ENCODE measurements at places on chromosomes 7 and 10.
A peak's percentile ranks its signal among the peaks of the same experiment; 100 is the strongest.

DNA sequence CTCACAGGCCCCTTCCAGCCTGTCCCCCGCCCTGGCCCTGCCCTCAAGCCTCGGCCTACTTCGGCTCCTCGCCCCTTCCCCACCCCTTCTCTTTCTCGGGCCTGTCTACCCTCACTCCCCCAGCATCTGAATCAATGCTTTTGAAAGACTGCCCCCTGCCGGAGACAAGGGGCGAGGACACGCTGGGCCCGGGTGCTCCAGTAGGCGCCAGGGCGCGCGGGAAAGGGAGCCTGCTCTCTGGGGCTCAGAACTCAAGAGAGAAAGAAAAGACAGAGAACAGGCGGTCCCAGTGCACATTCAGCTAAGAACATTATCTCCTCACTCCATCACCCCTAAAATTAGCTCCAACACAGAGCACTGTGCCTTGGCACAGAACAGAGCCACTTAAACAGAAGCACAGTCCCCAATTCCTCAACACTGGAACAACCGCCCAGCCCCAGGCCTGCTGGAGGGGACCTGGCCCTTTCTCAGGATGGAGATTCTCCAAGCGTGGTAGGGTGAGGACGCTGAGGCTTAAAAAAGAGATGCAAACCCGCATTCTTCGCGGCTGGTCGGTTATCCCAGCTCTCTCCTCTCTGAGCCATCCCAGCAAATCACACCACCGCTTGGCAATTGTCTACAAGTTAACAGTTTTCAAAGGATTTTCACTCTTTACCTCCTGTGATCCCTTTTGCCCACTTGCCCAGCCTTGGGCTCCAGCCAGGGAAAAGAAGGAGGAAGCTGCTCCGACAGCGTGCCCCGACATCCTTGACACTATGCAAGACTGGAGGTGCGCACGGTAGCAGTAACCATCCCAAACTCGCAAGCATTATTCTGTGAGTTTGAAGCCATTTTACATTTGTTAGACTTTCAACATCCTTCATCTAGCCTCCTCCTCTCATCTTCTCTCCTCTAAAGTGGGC is 2.1 kb downstream of the GIGYF1 start:
- DNase-seq: peak; percentile 61

- no peak for DNase-seq
These were observed 546.8 kb upstream of the FOXK1 start for GRCh38 chr7:4135301-4135700.

DNA sequence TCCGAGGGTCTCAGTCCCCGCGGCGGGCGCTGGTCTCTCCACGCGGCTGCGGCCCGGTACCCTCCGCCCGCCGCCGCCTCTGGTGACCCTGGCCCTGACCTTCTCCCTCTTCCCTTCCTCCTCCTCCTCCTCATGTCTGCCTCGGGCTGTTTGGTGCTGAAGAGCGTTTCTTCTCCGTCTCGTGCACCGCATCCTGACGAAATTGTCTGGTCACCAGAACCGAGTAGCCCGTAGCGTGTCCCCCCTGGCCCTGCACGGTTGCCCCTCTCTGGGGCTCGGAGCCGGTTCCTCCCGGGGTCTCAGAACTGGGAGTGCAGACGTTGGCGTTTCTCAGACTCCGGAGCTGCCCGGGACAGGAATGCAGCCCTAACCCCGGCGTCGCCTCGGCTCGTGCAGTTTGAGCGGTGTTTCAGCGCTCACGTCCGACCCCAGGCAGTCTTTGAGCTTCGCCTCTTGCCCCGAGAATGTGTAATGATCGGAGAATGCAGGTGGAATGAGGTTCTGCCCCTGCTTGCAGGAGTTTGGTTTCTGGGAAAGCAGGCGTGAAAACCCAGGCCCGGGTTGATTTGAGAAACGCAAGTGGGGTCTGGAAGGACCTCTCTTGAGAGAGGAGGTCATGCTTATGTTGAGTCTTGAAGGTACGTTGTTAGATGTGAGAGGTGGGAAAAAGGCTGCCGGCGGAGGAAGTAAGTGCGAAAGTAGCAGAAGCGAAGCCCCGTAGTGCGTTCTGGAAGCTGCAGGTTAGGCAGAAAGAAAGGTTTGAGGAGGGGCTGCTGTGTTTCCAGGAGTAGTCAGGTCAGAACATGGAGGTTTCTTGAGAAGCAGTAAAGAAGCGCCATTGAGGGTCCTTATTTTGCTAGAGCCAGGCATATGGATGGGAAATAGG is 743 bp downstream of the RBM17 start:
- no peak for DNase-seq

- DNase-seq: no peak
These were observed 50.6 kb downstream of the MGMT start for GRCh38 chr10:129517680-129518057.

- DNase-seq: no peak
These were observed 105.5 kb downstream of the NEUROD6 start for GRCh38 chr7:31234836-31235605.

DNA sequence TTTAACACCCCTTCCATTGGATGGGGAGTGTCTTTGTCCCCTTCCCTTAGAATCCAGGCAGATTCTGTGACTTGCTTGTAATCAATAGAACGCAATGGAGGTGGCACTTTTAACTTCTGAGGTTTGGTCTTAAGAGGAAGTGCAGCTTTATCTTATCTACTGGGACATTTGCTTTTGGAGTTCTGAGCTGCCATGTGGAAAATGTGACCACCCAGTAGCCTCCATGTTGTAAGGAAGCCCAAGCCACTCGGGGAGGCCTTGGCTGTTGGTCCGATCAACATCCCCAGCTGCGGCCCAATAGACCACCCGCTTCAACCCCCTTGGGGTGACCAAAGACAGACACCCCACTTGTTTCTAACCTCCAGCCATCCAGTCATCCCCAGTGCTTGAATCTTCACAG is 86.3 kb upstream of the FAM171A1 start:
- no peak for DNase-seq

DNA sequence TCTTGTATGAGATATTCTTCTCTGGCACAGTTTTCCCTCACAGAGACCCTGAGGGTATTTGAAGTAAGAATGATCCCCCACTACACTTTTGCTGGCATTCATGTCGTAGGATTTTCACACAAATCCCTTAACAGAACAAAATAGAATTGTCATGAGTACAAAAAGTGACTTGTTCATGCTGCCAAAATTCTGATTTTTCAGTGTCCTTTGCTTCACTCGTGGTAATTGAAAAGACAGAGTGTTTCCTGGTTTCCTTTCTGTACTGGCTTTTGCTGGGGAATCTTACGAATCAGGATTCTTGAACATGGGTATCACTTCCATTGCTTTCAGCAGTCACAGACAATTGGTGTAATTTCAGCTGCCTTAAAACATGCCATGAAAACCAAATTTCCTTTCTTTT is 756.3 kb downstream of the REEP3 start:
- DNase-seq: no peak

- DNase-seq: no peak
These were observed 87.0 kb downstream of the SGMS1 start for GRCh38 chr10:50536617-50537240.

DNA sequence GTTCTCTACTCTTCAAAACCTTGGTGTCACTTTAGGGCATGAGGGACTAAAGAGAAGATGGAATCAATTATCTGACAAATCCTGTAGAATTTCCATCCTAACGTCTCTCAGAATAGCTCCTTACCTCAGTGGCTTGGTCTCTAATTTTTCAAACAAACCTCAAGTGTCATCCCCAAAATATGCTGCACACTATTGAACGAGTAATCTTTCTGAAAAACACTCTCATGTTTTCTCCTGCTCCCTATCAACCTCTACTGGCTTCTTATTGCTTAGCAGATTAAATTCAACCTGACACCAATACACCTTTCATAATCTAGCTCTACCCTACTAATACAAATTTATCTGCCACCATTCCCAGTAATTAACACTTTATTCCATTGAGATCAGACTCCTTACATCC is 8.5 kb downstream of the CNOT4 start:
- no peak for DNase-seq

DNA sequence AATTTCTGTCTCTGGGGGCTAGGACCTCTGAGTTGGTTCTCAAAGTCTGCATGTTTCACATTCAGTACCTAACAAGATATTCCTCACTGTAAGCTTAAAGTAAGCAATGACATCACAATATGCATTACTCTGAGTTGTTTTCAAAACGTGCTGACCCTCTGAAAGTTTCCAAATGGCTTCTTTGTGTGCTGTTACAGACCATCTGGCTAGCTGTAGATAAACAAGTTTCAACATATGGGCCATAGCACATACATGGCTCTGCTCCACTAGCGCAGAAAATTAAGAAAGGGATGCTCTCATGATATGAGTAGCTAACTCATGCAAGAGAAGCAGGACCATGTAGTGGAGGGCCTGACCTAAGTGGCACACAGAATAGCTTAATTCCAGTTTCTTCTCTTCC is 119.0 kb downstream of the HTR7 start:
- peak; percentile 48 for DNase-seq

DNA sequence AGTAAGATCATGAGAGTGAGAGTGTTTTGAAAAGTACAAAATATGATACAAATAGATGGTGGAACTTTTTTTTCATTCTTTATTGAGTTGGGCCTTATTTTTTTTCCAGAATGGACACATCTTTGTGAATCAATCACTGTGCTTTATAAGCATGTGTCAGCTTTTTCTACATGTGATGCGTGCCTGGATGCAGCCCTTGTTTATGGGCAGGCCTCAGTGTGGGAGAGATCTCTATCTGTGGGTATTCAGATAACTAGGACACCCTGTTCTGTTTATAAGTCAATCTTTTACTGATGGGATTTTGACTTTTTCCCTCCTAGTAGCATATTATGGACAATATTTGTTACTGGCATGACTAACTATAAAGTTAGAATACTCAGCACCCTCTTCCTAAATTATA is 42.9 kb upstream of the IKZF1 start:
- DNase-seq: no peak

DNA sequence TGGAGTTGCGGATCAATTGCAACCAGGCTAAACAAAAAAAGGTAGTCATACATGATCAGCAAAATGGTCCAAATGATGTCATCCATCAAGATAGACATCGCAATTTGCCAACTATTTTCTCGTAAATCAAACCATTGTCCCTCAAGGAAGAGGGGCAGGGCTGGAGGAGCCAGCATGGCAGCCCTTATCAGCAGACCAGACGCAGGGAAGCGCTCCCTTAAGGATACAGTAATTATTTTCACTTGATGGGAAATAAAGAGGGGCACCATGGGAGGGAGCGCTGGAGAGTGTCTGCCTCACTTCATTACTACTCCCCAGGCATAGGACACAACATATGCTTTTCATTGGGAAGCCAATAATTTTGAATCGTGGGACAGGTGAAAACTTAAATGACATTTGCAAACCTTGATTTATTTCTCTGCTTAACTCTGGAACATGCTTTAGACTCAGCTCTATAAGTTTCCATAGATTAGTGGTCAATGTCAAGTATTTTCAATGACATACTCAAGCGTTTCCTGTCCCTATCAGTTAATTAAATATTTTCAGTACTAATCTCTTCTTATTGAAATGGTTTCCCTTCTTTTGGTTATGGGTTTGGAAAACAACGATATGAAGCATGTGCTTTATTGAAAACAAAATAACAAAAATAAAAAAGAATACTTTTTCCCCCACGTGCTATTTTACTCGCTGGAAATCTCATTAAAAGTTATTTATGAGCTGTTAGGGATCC is 202.4 kb upstream of the HABP2 start:
- no peak for DNase-seq

- DNase-seq: no peak
These were observed 18.3 kb downstream of the STEAP1B start for GRCh38 chr7:22481726-22482125.

DNA sequence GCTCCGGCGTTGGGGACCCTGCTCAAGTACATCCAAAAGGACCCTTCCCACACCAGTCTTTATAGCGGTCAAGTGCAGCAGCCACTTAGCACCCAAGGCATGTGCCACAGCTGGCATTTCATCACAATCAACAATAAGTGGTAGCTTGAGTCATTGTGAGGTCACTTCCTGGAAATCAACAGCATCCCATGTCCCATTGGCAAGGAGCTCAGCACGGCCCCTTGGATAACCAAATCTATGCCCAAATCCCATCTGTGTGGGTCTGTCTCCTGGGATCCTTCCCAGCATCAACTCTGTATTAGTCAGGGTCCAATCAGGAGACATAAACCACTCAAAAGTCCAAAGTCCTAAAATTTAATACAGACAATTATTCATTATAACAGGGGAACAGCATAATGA is 27.1 kb downstream of the MDH2 start:
- DNase-seq: no peak
